ENCODE measurements at places on chromosomes 7 and 10.

DNA sequence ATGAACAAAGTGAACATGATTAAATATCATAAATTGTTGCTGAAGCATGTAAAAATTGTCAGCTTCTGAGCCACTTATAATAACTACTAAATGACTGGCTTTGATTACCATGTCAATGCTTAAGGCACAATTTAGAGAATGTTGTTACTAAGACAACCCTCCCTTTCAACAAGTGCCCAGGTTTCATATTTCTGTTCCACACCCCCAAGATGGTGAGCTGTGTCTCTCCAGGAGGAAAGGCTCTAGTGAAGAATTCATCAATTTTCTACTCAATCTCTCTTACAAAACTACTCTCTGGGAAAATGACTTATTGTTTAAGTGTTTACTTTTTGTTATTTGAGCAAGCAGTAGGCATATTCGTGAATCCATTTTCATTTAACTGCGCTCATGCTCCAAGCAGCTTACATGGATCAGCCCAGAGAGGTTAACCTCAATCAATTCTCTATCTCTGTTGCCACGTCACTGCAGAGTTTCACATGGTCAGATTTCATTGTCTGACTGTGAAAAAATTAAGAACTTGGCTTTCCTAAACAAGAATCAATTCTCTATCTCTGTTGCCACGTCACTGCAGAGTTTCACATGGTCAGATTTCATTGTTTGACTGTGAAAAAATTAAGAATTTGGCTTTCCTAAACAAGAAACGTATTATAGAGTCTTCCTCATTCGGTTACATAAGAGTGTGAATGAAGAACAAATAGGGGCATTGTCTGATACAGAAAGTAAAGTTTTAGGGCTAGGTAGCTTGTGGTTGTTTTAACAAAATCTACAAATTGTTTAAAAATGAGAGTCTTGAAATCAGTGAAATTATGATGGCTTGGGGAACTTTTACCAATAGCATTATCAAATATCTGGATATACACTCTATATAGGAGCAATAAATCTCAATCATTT, 49.7 kb downstream of the CCDC71L start:
- no peak for DNase-seq

GRCh38 chr10:22927166-22927565, 687 bp upstream of the ARMC3 start:
- no peak for DNase-seq

GRCh38 chr10:29926693-29927048, 132.7 kb downstream of the JCAD start:
- no peak for DNase-seq

DNA sequence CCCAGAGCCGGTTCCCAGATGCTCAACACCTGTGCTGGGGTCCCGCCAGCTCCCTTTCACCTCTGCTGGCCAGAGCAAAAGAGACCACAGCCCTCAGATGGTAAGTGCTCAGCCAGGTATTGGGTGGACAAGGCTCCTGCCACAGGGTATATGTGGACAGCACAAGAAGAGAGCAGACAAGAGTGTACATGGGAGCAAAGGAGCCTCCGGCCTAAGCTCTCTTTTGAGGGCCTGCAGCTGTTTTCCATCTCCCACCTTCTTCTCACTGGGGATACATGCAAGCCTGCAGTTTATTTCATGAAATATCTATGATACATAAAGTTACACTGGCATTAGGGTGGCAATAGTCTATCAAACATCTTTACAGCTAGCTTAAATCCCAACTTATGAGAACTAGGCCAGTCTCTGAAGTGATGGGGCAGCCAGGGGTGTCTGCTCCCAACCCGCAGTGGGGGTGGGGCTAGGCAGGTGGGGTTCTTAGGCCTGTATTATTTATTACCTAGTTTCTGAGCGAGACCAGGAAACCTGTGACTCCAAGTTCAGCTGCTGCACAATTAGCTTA, 50.4 kb upstream of the DDC start:
- no peak for DNase-seq

DNA sequence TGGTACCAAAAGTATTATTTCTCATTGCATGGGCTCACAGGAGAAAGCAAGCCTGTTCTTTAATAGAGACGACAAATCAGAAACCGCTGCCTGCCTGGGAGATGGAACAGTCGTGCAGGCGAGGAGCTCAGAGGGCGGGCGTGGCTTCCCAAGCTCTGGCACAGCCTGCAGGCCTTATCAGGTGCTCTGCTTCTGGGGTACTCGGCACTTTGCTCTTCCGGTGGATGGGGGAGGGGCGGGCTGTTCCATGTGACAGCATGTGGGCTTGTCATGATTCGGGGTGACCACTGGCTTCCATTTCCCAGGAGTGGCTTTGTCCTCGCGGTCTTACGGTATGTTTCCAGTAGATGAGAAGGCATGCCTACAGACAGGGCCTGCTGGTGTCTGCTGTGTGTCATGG, 228.6 kb downstream of the MGMT start:
- no peak for DNase-seq

GRCh38 chr10:13347043-13347499, 1.0 kb downstream of the SEPHS1 start:
- no peak for DNase-seq

GRCh38 chr10:126042354-126042753, 146.0 kb downstream of the FANK1 start:
- DNase-seq: no peak

- no peak for DNase-seq
Observed at GRCh38 chr7:78062214-78062613, 263.6 kb downstream of the PHTF2 start.

- no peak for DNase-seq
Observed at GRCh38 chr7:137853053-137853452, 6.3 kb upstream of the DGKI start.

- DNase-seq: no peak
Observed at GRCh38 chr7:123096434-123096833, 100.9 kb upstream of the TAS2R16 start.

DNA sequence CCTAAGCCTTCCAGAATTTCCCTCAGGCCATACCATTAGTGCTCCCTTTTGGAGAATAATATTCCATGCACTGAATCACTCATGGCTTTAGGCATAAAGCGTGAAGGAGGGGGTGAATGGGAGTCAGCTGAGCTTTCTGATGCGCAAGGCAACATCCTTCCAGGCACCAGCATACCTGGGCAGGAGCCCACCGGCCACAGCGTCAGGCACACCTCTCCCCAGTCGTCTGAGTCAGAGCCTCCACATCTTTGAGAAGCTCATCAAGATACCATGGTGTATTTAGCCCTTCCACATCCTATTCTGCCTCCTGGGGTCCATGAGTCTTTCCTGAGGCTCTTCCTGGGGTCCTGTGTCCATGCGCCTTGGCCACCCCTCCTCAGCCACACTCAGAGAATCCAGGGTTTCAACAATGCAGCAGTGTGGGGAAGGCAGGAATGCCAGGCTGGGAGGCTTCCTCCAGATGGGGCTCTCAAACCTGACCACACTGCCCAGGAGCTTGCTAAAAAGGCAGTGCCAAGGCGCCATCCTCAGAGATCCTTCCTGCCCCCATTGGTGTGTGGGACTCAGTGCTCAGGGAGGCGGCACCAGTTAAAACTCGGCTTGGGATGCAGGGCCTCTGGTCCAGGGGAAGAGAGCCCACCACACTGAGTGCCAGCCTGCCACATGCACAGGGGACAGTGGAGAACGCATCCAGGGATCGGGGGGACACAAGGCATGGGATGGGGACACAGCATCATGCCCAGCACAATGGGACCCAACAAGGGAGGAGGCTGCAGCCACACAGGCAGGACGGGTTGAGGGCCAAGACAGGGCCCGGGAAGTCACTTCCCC, 31.6 kb downstream of the RASGEF1A start:
- no peak for DNase-seq

DNA sequence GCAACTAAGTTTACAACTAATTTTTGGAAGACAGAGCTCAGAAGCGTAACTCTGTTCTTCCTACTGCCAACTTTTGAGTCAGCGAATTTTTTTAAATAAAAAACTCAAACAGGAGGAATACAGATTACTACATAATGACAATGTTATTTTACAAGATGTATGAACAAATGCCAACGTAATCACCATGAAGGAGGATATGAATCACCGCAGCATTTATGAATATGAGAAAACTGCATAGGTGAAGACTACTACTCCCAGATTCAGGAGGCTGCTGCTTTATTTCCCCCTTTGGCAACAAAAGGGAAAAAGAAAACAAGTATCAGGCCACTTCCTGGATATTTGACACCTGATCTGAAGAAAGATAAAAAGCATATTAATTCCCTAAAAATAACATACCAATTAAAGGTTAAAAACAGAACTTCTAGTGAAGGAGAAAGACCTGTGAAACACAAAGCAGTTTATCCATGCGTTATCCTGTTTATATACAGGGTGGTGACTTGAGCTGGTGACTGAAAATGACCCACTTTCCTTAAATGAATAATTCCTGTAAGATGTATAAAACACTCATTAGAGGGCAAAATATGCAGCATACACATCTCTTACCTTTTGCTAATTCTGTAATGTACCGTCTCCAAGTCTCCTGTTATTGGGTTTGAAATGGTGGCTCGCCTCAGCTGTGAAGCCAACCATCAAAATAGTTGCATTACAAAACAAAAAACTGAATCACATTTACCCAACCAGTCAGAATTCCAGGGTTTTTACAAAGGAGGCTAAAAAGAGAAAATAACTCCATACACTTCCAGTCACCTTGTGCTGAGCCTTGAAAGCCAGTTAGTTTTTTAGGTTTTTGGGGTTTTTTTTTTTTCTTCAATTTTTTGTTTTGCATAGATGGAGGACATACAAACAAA, 52.0 kb downstream of the P4HA1 start:
- DNase-seq: no peak

DNA sequence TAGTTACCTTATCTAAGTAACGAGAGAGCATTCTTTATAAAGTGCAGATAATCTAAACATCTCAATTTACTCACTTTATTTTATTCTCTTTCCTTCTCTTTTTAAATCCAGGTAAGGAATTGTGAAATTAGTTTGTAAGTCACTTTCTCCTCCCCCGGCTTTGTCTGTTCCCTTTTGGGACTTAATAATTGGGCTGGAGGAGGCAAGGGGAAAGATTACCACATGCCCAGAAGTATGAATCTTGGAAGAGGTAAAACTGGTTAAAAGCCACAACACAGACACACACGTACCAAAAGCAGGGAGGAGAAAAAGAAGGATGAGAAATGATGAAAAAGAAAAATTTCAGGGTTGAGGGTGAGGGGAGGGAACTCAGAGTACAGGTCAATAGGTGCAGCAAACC, 63.3 kb upstream of the LRRC17 start:
- no peak for DNase-seq

DNA sequence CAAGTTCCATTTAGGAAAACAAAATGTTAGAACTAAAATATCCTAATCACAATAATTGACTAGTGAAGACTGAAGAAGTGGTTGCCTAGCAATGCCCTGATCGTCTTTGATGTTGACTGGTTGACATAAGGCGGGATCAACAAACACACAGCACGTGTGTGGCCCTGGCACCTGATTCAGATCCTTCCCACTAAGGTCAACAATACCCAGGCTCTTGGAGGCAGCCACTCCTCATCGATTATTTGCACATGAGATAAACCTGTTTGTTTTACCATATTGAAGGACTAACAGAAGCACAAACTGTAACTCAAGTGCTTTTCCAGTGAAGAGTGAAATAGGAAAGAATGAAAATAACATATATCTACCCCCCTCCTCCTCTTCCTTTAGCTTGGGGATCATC, 15.6 kb downstream of the FANK1 start:
- DNase-seq: no peak

DNA sequence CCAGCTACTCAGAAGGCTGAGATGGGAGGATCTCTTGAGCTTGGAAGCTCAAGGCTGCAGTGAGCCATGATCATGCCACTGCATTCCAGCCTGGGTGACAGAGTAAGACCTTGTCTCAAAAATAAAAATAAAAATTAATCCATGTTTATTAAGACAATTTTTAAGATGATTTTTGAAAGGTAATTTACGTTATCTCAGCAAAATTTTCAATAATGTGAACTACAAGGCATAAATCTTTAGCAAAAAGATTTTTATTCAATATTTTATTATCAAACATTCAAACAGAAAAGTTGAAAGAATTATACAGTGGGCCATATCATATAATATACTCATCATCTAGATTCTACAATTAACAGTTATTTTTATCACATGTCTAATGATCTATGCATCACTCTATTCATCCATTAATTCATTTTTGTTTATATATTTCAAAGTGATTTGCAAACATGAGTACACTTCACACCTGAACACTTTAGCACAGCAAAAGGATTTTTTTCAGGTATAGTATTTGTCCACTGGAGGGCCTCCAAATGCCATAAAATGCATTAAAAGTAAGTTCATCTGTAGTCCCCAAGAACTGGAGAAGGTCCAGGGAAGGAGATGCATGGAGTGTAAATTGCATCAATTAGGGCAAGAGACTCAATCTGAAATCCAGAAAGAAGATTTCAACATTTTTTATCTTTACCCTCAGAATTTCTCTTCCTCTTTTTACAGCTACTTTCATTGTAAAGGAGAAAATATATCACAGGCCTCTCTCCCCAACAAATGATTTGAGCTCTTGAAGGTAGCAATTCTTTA, 38.6 kb upstream of the RSBN1L start:
- DNase-seq: no peak

GRCh38 chr7:140694592-140694991, 1.9 kb upstream of the NDUFB2 start:
- no peak for DNase-seq

GRCh38 chr10:26555719-26556368, 117.7 kb downstream of the APBB1IP start:
- DNase-seq: no peak

DNA sequence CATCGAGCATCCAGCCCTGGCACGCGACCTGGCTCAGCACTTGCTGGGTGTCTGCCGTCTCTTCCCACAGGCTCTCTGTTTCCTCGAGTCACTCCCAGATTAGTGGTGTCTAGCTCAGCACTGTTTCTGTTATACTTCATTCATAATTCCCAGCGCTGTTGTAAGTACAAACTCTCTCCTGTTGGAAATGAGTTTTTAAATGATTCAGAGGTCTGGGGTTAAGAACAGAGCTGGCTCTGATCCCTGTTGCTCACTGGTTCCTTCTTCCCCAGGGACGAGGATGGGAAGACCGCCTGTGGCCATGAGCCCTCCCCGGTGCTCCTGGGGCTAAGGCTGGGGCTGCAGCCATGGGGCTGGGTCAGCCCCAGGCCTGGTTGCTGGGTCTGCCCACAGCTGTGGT, 17.3 kb upstream of the C10orf95 start:
- DNase-seq: no peak

DNA sequence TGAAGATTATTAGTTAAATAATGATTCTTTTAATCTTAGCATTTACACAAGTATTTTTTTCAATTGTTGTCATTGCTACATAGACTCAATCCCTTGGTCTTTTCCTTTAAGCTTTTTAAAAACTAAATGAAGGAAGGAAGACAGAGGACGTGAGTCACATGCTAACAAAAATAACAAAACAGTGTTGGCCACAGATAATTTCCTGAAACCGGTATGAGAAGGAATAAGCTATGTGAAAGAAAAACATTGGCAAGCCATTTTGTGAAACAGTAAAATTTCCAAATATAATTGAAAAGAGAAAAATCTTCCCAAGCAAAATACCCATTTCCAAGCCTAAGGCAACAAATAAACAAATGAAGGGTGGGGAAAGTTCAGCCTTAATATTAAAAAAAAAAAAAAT, 223.0 kb downstream of the AHR start:
- no peak for DNase-seq
